Caco-2 (cell line): ENCODE measurements at places on chromosomes 13 and 19. TPM values are rescaled to one million over a fixed set of nuclear protein-coding genes. Genes with fewer than 3 reads are reported as not detected.

GRCh38 chr13:43405457-43405856 lies 381.3 kb downstream of the ENOX1 start:
- DNase-seq = no peak

DNA sequence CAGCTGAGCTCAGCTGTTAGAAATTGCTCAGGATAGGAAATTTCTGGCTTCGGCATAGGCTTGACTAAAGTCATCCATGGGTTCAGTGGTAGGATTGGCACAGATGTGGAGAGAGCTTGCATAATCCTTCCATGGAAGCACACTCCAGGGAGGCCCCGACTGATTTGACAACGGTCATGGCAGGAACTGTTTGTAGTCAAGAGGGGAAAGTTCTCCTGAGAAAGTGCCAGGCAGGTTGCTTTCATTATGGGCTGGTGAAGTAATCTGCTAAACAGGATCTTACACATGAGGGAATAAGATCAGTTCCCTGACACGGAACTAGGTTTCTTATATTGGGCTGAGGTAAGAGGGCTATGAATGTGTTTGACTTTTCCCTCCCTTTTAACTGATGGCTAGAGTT lies 120.1 kb downstream of the RGCC start:
- no peak for DNase-seq

The FAAP24 gene
- total RNA-seq = 9.6 and 12.0 TPM in 2 replicates

The LGALS14 gene
- total RNA-seq = 1.2 and 2.4 TPM in 2 replicates

The CELF5 gene
- 0.07 TPM in 1 of 2 replicates, not detected in the other for total RNA-seq

DNA sequence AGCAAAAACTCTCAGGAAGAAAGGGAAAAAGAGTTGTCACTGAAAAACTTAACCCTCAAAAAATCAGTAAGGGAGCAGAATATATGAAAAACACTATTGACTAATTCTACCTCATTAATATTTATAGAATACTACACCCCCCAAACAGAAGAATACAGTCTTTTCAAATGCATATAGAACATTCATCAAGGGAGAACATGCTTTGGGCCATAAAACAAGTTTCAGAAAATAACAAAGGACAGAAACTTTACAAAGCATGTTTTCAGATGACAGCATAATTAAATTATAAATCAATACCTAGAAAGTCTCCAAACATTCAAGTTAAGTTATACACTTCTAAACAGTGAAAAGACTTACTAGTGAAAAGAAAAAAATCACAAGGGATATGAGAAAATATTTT lies 30.5 kb downstream of the SOHLH2 start:
- DNase-seq = no peak

DNA sequence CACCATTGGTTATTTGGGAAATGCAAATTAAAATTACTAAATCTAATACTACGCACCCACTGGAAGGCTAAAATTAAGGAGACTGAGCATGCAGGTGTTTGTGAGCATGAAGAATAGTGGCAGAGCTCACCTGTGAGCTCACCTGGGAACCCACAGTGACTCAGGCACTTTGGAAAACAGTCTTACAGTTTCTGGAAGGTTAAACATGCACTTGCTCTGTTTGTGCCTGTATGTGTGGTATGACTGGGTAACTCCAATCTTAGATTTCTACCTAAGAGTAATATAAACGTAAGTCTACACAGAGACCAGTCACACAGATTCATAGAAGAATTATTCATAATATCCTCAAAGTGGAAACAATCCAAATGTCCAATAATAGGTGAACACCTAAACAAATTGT lies 318.8 kb downstream of the ATP8A2 start:
- no peak for DNase-seq

The HIF3A gene
- total RNA-seq = 5.2 and 5.4 TPM in 2 replicates

The ZSCAN4 gene
- not detected in 2 replicates for total RNA-seq

DNA sequence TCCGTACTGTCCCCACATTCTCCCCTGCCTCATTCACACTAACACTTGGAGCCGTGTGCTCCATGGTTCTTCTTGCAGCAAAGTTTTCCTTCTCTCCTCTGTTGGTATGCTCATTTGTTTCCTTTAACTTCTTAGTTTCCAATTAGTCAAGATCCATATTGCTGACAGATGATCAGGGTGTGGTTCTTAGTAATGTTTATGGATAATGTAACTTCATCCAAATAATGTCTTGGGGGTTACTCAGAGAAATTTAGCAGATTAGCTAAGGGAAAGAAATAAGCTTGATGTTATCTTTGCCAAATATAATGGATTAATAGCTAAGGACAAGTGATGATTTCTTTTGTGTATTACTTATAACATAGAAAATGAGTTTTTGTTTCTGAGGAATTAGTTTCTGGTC lies 174.4 kb downstream of the NUFIP1 start:
- no peak for DNase-seq

The CARM1 gene
- total RNA-seq = 97.9 and 98.4 TPM in 2 replicates

The NCCRP1 gene
- total RNA-seq = 0.39 and 0.84 TPM in 2 replicates

DNA sequence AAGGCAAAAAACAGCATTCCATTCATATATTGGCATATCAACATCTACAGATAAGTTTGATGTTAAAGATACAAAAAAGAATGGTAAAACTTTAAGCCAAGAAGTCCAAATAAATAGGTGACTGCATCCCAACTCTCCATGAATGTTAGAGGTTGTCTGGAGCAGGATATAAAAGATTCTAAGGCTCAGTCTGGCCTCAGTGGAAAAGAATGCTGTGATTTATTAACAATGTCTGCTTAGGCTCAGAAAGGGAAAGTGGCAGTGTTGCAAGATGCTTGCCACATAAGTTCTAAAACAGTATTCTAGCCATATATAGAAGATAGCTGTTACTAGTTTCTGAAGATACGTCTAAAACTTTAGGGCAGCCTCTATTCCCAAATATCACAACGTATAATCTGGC lies 179.8 kb upstream of the NBEA start:
- no peak for DNase-seq

DNA sequence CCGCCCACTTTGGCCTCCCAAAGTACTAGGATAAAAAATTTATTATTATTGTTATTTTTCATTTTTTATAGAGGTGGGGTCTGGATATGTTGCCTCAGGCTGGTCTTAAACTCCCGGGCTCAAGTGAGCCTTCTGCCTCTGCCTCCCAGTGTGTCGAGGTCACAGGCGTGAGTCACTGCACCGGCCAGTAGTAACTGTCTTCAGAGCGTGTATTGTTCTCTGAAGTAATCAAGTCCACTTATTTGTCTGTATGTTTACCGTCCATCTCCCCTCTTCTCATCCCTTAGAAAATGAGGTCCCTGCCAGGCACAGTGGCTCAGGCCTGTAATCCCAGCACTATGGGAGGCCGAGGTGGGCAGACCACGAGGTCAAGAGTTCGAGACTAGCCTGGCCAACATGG lies 18.2 kb upstream of the SULT2B1 start:
- no peak for DNase-seq

The MTUS2 gene
- total RNA-seq = 1.1 and 1.7 TPM in 2 replicates

The ZNF444 gene
- total RNA-seq = 92.2 and 95.6 TPM in 2 replicates

DNA sequence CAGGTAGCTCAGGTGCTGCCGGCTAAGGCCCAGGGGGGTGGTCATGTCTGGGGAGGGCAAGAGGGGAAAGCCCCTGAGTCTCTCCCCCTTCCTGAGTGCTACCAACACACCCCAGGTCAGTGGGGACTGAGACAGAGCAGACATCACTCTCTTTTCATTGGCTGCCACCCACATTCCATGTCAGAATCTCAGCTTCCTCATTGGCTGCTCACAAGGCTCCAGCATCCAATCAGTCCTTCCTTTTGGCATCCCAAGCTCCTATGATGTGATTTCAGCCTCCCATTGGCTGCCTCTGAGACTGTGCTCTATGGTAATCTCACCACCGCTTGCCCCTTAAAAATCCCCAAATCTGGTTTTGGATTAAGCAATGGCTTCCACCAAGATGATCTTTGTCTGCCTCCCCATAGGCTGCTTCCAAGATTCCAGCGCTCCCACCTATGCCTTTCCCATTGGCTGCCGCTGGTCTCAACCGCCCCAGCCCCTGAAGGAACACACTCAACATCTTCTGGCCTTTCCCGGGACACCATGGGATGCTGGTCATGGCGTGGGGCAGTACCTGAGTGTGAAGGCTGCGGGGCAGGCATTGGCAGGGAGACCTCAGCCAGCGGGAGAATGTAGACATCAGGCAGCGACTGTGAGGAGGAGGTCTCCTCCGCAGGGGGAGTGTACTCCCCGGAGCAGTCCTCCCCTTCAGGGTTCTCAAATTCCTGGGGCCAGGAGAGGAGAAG lies 2.0 kb downstream of the LMTK3 start:
- no peak for DNase-seq

GRCh38 chr13:42766016-42766415 lies 15.4 kb upstream of the FAM216B start:
- DNase-seq = no peak

- DNase-seq = no peak
Observed at GRCh38 chr13:98004107-98004506, 50.6 kb downstream of the IPO5 start.

GRCh38 chr19:50198431-50199258 lies 4.8 kb upstream of the MYH14 start:
- DNase-seq = no peak

- no peak for DNase-seq
Observed at GRCh38 chr13:37225414-37226070, 120.1 kb upstream of the CSNK1A1L start.

- no peak for DNase-seq
Observed at GRCh38 chr13:67133476-67133875, 96.7 kb downstream of the PCDH9 start.

DNA sequence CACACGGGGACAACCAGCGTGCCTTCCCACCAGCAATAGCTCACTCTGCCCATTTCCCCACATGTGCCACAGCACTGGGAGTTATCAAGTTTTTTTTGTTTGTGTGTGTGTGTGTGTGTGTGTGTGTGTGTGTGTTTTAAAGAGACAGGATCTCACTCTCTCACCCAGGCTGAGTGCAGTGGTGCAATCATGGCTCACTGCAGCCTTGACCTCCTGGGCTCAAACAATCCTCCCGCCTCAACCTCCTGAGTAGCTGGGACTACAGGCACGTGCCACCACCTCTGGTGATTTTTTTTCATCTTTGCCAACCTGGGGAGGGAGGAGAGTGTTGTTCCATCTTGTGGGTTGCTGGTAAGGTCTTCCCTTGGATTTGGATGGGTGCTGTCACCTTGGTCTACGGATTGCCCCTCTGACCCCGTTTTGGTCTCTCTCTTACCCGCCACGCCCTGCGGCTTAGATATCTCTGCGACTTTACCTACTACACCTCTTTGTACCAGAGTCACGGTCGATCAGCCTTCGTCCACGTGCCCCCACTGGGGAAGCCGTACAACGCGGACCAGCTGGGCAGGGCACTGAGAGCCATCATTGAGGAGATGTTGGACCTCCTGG lies 22.6 kb downstream of the PGPEP1 start:
- no peak for DNase-seq

DNA sequence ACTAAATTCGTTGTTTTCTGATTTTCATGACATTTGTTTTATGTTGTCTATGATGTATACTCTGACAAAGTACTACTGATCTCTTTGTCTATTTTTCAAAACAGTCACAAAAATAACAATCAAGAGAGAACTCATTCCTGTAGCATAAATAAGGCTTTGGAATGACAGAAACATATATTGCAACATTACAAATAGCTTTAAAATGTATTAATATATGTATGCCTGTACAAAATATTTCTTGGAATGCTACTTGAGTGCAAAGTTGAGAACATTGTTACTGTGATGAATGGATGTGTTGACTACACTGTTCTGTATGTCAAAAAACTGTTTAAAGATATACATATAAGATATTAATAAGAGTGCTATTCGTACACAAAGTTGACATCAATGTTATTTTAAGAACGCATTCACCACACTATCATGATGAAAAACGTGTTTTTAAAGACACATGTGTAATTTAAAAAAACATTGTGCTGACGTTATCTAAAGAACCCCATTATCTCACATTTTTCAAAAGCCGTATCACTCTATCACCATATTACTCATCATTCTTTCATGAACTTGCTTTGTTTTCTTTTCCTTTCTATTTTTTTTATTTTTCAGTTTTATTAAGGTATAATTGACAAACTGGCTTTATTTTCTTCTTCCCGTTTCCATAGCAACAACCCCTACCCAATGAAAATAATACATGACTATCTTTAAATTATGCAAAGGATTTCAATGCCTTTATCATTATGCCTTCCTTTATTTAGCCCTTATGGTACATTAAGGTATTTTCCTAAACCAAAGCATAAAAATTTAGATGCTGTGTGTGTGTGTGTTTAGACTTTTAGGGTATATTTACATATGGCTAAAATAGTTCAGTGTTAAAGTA lies 918.8 kb downstream of the SLITRK1 start:
- DNase-seq = no peak

GRCh38 chr13:114334305-114335053 lies 20.2 kb downstream of the CHAMP1 start:
- DNase-seq = no peak

- DNase-seq = no peak
Observed at GRCh38 chr19:6743714-6744380, 4.4 kb downstream of the TRIP10 start.
